ENCODE measurements at places on chromosomes 7 and 10.

GRCh38 chr10:3199488-3199887 is 26.9 kb upstream of the PITRM1 start:
- DNase-seq = no peak

DNA sequence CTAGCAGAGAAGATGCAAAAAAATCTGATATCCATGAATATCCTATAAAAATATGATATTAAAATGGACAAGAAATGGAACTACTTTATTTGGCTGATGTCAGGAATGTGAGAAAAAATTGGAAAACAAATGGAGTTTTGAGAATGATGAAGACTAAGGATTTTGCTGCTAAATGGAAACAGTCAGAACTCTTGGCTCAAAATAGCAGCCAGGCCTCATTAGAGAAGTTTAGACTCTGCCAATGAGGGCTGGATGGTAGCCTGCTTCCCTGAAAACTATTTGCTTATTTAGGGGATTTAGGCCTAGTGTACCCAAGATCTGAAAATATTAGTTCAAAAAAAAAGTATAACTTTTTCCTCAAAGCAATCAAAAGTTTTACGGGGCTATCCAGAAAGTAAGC is 458.5 kb downstream of the TFEC start:
- no peak for DNase-seq

- no peak for DNase-seq
Observed at GRCh38 chr10:131098416-131098952, 213.0 kb downstream of the TCERG1L start.

DNA sequence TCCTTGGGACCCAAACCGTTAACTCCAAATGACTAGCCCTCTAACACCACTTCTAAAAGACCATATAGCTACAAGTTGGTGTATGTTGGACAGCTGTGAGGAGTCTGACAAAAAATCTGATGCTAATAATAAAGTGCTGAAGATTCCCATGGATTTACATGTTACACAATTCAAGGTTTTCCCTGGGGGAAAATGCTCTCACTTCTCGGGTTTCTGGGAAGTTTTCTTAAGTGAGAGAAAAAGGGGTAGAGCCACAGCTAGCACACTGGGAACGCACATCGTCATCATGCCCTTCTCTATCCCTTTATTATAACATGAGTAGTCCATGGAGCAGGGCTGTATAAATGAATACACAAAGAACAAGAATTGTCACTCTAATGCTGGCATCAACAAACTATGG is 162.1 kb downstream of the CHCHD3 start:
- no peak for DNase-seq

DNA sequence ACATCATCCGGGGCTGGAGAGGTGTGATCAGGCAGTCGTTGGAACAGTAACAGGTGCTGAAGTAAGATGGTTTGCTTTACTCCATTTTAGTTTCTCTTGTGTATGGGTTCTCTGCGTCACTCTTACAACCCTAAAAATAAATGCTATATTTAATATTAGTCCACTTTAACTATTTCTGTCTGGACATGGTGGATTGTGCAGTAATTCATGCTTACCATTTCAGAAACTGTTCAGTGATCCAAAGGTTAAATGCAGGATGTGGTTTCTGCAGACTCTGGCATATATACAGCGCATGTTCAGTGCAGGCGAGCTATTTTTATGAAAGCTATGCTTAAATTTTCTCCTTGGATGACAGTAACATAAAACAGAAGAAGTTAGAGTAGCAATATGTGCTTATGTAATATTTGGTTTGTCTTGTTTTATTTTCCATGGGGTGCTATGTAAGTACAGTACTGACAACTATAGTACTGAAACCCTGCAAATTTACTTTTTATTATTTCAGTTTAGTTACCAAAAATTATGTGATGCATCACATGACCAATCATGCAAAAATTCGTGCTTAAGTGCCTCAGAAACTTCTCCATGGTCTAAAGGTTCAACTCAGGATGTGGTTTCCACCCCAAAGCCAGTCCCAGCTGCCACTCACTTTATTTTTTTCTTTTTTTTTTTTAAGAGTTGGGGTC is 46.6 kb upstream of the GRID1 start:
- no peak for DNase-seq

GRCh38 chr10:102322914-102323313 is 72.6 kb upstream of the NFKB2 start:
- no peak for DNase-seq

DNA sequence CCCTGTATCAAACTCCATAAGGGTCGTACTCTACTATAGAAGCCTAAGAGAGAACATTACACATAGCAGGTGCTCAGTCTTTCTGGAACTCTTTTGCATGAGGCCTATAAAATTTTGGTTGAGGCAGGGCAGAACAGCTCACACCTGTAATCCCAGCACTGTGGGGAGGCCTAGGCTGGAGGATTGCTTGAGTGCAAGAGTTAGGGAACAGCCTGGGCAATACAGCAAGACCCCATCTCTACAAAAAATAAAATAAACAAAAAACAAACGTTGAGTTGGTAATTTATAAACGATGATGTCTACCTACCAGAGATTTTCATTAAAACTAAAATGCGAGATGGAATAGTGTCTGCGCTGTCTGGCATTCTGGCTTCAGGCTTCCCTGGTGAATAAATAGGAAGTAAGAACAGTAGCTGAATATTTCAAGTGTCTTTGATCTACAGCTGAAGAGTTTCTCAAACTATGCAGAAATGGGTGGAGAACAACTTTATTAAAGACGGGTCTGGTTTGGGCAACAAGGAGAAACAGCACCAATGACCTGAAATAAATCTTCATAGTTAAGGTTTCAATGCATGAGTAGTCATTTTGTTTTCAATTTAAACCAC is 774 bp downstream of the PON2 start:
- DNase-seq = no peak

DNA sequence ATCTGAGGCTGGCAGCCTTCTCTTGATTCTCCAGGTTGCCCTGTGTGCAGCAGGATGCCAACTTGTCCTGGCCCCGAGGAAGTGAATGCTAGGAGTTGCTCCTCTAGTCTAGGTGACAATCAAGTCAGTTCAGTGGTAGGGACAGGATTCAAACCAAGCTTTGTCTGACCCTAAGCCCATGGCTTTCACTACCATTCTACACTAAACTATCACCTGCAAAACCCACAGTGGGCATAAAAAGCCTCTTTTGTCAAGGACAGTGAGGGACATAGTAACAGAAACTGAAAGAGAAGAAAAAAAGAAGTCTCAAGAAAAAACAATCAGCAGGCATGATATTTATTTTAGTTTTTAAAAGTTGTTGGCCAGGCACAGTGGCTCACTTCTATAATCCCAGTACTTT is 33.5 kb downstream of the KCNMA1 start:
- no peak for DNase-seq

GRCh38 chr10:77101341-77101740 is 536.3 kb downstream of the KCNMA1 start:
- DNase-seq = no peak

- no peak for DNase-seq
Observed at GRCh38 chr7:107666790-107667189, 6.2 kb downstream of the SLC26A4 start.

GRCh38 chr7:18859318-18859717 is 258.1 kb downstream of the TWIST1 start:
- no peak for DNase-seq

- DNase-seq = no peak
Observed at GRCh38 chr7:68619526-68619925, 978.7 kb upstream of the AUTS2 start.

DNA sequence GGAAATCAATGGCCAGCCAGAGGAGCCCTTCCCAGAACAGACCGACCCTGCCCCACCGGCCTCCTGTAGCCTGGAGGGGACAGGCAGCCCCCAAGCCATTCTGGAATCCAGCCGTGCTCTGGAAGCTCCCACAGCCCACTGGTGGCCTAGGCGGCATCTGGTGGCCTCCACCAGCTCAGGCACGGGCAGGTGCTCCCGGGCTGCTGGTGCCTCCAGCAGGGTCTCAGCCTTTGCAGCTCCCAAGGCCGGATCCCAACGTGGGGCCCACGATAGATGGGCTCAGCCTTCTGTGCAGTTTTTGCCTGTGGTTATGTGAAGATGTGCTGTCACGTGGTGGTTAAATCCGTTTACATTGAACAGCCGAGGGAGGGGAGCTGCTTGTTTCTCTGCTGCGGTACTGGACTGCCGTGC is 44.4 kb downstream of the JAKMIP3 start:
- DNase-seq = peak; percentile 6

- no peak for DNase-seq
Observed at GRCh38 chr7:77459311-77459726, 43.2 kb upstream of the GSAP start.

- peak; percentile 8 for DNase-seq
Observed at GRCh38 chr7:69757981-69758430, 159.7 kb downstream of the AUTS2 start.

GRCh38 chr10:35251373-35252100 is 84.8 kb upstream of the CCNY start:
- DNase-seq = no peak

DNA sequence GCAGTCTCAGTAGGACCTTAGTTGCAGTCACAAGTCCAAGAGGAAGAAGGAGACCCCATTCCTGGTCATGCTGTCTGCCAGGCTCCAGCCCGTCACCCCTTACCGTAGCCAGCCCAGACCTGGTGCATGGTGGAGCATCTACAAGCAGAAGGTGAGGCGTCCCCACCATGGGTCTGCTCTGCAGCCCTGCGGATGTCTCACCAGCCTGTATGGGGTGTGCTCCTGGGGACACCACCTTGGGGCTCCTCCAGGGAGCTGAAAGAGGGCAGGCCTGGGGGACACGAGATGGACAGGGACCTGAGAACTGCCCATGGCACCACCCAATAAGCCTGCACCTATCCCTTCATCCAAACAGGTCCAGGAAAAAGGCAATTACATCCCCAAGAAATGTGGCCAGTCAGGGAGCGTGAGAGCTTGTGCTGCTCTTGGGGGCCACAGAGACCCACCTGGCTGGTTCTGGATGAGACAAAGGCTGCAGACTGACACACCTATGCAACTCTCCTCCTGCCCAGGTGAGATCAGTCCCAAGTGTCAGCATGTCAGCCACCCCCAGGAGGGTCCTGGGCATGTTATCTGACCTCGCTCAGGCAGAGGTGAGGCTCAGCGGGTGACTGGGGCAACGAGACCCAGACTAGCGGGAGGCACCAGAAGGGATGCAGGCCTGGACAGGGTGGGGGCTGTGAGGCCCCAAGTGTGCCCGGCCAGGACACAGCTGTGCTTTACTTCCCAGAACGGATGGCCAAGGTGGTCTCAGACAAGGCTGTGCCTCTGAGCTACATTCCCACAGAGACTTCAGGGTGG is 84.5 kb upstream of the RET start:
- DNase-seq = no peak

- no peak for DNase-seq
Observed at GRCh38 chr7:20504060-20504459, 111.4 kb upstream of the ABCB5 start.

DNA sequence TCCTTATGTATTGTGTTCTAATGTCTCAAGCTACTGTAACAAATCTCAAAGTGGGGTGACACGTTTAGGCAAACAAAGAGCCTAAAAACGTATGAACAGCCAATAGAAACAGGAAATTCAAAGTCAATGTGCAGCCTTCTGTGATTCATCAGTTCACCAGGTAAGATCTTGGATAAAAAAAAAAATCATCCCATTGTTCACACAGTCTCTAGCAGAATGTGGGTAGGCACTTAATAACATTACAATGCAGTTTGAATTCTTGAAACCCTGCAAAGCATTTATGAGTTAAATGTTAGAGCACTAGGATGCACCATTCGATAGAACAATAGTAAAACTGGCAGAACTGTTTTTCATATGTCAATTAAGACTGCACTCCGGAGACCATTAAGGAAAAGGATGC is 88.2 kb upstream of the HDAC9 start:
- DNase-seq = no peak

GRCh38 chr7:7971308-7972040 is 2.9 kb downstream of the GLCCI1 start:
- no peak for DNase-seq

GRCh38 chr10:58836991-58837575 is 324.4 kb downstream of the BICC1 start:
- DNase-seq = no peak

DNA sequence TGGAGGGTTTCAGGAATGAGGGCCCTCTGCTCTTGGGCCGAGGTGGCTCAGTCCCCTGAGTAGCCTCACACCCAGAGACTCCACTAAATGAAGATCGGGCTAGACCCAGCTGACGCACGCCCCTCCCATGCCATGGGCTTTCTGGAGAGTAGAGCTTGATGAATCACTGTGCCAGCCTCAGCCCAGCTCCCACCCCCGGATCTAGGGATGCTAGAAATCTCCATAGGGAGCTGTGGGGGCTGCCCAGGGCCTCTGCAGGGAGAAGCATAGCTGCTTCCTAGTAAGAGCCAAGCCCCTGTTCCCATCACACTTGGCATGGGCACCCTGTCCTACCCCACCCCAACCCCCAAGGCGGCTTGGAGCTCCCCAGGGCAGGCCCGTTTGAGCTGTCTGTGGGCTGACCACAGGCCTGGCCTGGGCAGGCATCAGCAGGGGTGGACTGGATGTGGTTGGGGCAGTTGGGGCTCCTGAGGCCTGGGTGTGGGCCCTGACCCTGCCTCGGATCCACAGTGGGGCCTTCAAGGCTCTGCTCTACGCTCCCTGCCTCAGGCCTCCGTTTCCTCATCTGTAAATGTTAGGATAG is 121.2 kb downstream of the ZMIZ1 start:
- no peak for DNase-seq

- DNase-seq = peak; percentile 13
Observed at GRCh38 chr7:149489391-149490024, 8.1 kb downstream of the ZNF746 start.

- DNase-seq = no peak
Observed at GRCh38 chr7:3978839-3979238, 677.8 kb downstream of the SDK1 start.

- no peak for DNase-seq
Observed at GRCh38 chr10:14523286-14523685, 192.6 kb upstream of the FRMD4A start.

GRCh38 chr7:43481902-43482678 is 100.8 kb upstream of the STK17A start:
- DNase-seq = no peak

DNA sequence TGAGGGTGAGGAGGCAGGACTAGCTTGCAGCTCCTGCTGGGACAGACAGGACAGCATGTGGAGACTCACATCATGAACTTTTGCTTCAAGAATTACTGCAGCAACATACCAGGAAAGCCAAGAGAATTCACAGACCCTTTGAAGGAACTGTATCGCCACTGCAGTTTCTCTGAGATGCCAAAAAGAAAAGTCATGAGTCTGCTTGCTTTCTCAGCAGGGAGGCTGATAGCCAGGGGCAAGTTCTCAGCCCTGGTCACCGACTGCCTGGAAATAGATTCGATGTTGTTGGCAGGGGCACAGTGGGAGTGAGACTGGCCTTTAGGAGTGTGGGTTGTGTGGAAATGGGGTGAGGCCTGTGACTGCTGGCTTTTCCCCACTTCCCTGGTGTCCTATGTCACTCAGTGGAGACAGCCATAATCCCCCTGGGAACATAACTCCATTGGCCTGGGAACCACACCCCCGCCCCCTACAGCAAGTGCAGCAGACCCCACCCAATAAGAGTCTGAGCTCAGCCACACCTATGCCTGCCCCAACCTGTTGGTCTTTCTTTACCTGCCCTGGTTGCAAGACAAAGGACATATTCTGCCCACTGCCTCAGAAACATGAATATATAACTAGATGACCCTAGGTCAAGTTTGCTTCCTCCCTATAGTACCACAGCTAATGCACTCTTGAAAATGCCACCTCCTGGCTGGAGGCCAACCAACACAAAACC is 1.6 kb upstream of the SAMD9 start:
- no peak for DNase-seq

- no peak for DNase-seq
Observed at GRCh38 chr7:926061-927030, 28.1 kb downstream of the ADAP1 start.

GRCh38 chr10:68239596-68240150 is 7.8 kb upstream of the ATOH7 start:
- no peak for DNase-seq

GRCh38 chr7:141992156-141992555 is 3.5 kb upstream of the MGAM start:
- DNase-seq = no peak

All from NCI-H524 (cell line).